ENCODE measurements at places on chromosomes 7 and 10.

- no peak for DNase-seq
These were observed 12.3 kb downstream of the CNPY1 start for GRCh38 chr7:155533827-155534690.

DNA sequence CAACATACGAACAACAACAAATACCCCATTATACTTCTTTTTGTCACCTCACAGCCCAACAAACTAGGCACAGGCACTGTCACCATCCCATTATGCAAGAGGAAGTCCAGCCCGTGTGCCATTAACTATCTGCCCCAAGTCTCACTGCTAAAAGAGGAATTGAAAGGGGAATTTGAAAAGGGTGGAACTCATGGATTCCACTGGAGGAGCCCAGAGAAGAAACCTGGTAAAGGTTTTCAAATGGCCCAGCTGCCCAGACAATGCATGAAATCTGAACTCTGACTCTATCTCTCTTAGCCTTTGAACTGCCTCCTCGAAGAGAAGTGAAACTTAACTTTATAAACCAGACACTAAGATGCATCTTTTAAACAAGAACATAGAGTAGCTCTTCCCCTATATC, 130.0 kb downstream of the PLXNA4 start:
- DNase-seq: no peak

DNA sequence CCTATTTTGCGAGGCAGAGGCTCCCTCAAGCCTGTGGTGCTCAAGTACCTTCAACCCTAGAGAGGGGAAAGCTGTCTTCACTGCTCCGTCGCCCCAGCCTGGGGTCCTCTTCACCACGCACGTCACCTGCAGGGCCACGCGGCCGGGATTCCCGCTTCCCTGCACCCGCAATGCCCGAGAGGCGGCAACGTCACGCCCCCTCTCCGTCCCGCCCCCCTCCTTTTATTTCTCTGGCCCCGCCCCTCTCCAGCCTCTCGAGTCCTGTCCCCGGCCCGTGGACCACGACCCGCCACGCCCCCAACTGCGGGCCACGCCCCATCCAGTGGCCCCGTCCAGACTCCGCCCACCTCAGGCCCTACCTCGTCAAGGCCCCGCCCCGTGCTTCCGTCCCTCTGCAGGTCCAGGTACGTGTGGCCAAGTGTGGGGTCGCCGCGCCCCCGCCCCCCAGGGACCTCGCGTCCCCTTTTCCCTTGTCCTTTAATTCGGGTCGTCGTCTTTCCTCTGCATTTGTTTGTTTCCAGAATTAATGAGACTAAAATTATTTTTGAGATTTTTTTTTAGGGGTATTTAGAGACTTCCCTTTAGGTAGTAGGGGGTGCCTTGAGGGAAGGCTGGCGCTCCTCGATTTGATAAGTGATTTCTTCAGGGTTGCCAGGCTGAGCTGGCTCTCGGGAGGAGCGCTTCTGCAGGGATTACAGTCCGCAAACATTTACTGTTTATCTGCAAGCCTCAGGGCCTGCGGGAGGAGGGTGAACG, 69.8 kb upstream of the BAIAP2L1 start:
- DNase-seq: no peak

- DNase-seq: no peak
These were observed 183.3 kb downstream of the STK31 start for GRCh38 chr7:23893176-23893941.

DNA sequence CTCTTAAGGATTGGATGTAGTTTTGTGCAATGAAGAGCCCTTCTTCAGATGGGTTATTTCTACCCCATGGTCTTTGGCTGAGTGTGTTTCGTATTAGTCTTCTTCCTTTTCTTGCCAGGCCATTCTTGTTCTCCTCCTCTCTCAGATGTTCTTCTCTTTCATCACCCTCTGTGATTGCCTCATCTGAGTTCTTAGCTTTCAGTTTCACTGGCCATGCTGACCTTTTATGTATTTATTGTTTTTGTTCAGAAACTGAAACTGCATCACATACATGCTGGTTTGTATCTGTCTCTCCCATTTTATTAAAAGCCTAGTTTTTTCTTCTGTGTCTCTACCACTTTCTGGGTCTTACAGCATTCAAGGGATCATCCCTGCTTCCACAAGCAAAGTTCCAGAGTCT, 21.7 kb upstream of the PCGF5 start:
- DNase-seq: no peak

DNA sequence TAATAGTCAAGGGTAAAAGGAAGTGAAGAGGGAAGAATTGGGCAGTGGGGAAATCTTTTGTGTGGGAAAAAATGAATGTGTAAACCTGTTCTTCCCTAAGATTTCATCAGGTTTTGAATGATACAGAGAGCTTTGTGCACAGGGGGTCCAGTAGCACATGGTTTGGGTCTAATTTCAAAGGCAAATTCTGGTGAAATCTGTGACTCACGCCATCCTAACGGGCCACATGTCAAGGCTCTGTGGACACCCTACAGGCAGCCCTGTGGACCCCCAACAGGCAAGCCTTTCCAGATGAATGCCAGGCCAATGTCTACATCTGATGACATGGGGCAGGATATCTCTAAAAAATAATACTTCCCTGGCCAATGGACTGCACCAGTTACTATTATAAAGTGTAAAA, 309.8 kb downstream of the PARD3 start:
- DNase-seq: no peak

DNA sequence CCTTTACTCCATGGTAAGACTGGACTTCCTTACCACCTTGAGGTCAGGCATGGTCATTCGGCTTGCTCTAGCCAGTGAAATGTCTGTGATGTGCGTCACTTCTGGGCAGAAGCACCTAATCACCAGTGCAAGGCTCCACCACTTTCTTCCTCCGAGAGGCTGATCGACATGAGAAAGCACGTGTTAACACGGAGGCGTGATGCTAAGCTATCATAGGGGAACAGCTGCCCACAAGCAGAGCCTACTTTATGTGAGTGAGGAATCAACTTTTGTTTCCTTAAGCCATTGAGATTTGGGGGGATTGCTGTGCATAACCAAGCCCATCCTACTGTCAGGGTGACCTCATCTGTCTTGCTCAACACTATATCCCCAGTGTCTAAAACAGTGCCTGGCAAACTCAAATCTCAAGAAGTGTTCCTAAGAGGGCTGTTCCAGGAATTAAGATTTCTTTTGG, 23.1 kb upstream of the SAR1A start:
- DNase-seq: no peak

DNA sequence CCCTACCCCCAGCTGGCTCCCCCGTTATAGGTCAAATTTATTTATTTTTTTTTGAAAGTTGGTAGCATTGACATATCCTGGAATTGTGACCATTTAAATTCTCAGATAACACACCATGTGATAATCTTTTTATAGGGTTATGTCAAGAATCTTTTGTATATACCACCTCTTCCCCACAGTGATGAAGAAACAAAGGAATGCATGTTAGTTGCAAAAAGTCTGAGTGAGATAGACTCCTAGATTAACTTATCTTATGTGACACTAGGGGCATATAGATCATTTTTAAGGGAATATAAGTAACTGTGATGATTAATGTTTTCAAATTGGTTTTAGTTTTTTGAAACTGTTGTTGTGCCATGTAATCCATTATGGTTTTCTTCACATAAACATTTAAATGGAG, 68.3 kb downstream of the MLLT10 start:
- DNase-seq: no peak

GRCh38 chr7:101542527-101543241, 86.4 kb downstream of the MYL10 start:
- no peak for DNase-seq

DNA sequence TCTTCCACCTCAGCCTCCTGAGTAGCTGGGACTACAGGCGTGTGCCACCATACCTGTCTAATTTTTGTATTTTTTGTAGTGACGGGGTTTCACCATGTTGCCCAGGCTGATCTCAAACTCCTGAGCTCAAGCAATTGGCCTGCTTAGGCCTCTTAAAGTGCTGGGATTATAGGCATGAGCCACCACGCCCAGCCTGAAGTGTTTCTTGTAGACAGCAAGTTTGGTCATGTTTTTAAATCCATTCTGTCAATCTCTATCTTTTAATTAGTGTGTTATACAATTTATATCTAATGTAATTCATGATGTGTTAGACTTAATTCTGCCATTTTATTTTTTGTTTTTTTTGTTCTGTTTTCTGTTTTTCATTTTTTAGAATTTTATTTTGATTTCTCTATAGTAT, 17.2 kb upstream of the MXI1 start:
- no peak for DNase-seq

DNA sequence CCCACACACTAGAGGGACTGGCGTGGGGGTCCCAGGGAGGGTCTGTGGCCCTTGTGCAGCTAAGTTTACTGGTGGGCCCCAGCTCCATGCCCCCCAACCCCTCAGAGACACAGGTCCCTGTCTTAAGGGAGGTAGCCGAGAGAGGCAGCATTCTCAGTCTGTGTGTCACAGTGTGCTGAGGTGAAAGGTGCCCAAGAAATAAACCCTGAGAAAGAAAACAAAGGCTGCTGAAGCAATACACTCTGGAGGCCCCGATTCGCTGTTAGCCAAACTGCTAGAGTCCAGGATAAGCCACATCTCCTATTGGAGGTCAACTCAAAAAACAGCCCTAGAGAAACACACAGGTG, 28.6 kb upstream of the NDST2 start:
- no peak for DNase-seq

- DNase-seq: no peak
These were observed 17.9 kb upstream of the HMX3 start for GRCh38 chr10:123117644-123118417.

GRCh38 chr10:112201334-112201733, 17.8 kb upstream of the GPAM start:
- no peak for DNase-seq

DNA sequence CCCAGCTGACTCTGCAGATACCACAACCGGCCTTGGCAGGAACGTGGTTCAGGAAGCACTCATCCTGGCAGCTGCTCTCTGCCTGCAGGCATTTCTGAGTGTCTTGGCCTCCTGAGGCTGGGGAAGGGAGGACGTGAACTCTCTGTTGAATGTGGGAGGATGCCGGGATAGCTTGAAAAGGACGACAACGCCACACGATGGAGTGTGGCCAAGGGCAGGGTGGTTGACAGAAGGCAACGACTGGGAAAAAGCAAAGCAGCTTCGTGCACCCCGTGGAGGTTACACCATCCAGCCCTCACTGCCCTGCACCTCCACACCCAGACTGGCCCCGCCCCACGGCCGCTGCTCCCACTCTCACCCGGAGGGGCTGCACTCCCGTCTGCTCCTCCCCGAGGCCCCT, 466.1 kb upstream of the FOXK1 start:
- DNase-seq: no peak

DNA sequence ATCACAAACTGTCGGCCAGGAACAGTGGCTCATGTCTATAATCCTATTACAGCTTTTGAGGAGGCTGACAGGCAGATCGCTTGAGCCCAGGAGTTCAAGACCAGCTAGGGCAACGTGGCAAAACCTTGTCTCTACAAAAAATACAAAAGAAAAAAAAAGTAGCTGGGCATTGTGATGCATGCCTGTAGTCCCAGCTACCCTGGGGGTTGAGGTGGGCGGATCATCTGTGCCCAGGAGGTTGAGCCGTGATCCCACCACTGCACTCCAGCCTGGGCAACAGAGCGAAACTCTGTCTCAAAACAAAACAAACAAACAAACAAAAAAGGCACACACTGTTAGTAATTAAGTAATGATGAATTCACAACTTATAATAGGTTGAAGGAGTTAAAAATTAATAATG, 441.5 kb upstream of the PCDH15 start:
- no peak for DNase-seq

GRCh38 chr7:55931421-55932151, 20.1 kb upstream of the MRPS17 start:
- no peak for DNase-seq

DNA sequence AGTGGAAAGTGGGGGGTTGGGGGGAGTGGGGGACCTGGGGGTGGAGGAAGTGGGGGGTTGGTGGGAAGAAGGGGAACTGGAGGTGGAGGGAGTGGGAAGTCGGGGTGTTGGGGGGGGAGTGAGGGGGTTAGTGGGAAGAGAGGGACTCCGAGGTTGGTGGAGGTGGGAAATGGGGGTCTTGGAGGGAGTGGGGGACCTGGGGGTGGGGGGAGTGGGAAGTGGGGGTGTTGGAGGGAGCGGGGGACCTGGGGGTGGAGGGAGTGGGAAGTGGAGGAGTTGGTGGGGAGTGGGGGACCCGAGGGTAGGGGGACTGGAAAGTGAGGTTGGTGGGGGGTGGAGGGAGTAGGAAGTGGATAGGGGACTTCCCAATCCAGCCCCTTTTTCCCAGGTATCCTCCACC, 906 bp upstream of the MMD2 start:
- no peak for DNase-seq

GRCh38 chr10:68601501-68602265, 41.5 kb downstream of the TET1 start:
- no peak for DNase-seq

GRCh38 chr7:105766421-105767073, 109.9 kb downstream of the ATXN7L1 start:
- DNase-seq: no peak

- no peak for DNase-seq
These were observed 350.6 kb downstream of the TFEC start for GRCh38 chr7:115679976-115680375.

All from PC-9 (cell line).